ENCODE measurements at places on chromosomes 7 and 10.
A peak's percentile ranks its signal among the peaks of the same experiment; 100 is the strongest.

DNA sequence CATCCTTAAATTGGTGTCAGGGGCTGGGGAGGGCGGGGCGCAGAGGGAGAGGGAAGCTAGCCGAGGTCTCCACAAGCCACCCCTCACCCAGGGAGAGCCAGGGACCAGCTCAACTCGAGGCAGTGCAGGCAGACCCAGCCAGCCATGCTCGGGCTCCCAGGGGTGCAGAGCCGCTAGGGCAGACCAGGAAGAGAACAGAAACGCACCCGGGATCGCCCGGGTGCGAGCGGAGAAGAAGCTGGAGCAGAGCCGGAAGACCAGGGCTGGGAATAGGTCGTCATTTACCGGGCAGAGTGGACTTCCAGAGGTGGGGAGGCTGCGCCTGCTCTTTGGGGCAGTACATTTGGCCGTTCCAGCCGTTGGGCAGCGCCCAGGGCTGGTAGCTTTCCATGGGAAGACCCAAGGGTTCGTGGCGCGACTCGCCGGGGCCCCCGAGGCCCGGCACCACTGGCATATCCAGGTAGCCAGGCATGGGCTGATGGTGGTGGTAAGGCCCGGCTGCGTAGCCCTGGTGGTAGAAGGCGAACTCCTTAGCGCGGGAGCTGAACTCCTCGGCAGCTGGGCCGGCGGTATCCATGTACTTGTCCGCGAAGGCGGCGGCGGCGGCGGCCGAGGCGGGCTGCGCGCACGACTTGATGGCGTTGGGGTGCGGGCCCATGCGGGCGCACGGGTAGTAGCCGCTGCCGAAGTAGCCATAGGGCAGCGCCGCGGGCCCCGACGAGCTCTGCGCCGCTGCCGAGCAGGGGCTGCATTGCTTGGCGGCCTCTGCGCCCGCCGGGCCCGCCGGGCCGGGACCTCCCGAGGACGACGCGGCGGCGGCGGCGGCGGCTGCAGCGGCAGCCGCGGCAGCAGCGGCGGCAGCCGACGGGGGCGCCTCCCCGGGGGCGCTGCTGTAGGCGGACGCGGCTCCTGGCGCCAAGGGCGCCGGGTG is 755 bp downstream of the HOXA13 start:
- DNase-seq = no peak

- no peak for DNase-seq
Observed at GRCh38 chr7:2795906-2796305, 48.2 kb downstream of the GNA12 start.

GRCh38 chr10:470339-471003 is 219.0 kb downstream of the DIP2C start:
- no peak for DNase-seq

DNA sequence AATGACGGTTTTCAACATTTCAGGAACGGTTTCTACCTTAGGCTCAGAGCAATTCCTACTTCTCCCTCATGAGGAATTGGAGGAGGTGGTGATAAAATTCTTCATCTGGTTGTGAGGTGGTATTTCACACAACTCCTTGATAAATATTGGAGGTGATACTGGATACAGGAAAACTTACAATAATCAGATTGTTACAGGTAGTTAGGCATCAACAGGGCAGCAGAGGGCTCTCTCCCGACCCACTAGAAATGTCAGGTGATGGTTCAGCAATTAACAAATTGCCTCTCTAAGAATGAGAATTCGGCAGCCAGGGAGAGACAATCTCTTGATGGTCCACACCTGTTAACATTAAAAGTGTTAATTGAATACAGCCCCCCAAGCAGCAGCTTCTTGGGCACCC is 22.6 kb downstream of the ZNF786 start:
- DNase-seq = no peak

- DNase-seq = no peak
Observed at GRCh38 chr7:69696054-69696591, 97.8 kb downstream of the AUTS2 start.

DNA sequence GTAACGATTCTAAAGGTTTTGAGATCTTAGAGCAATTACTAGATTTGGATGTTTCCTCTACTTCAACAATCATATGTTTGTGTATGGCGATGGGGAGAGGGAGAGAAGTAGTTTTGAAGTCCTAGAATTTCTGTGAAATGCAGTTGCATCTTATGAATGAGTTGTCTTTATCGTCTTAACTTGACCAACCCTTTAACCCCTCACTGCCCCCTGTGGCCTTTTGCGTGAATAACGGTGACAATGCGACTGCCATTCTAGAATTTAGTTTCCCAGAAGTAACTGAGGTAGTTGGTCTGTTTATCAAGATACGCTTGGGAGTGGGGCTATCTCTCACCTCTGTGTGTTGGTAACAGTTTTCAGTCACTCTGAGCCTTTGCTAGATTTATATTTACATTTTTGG is 204.6 kb downstream of the HDAC9 start:
- DNase-seq = no peak

- DNase-seq = peak; percentile 97
Observed at GRCh38 chr10:104109908-104110662, 11.9 kb upstream of the SFR1 start.

DNA sequence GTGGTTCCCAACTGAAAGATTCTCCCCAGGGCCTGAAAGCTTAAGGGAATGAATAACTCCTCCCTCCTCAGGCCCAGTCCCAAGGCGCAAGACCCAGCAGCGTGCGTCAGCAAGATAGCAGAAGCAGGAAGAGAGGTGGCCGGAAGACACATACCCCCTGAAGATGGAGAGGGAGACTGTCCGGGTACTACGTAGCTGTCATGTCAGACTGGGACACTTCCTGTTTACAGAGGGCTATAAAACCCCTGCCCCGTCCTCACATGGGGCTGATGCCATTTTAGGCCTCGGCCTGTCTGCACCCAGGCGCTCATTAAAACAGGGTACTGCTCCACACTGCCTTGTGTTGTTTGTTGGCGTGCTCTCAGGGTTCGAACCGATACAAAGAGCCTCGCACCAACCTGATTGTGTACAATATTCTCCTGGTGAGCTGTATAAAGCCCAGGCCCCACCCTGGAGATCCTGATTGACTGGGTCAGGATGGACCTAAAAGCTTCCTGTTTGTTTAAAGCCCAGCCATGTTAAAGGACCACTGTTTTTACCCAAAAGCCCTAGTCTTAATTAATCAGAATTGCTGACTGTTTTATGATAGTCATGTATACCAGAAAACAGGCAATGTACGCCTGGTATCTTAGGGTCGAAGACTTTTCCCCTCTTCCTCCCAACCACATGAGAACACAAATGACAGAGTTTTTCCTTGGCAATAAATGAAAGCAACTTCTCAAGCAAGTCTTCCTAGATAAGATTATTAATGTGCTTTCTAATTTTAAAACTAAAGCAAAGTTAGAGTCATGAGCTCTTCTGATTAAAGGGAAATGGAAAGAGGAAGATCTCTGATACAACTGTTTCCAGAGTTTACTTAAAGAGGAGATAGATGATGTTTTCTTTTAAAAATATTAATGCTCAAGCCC is 251.5 kb downstream of the DOCK4 start:
- no peak for DNase-seq

GRCh38 chr10:128268015-128268722 is 141.9 kb upstream of the MKI67 start:
- DNase-seq = no peak

- DNase-seq = no peak
Observed at GRCh38 chr7:5702876-5703571, 78.4 kb downstream of the RNF216 start.

DNA sequence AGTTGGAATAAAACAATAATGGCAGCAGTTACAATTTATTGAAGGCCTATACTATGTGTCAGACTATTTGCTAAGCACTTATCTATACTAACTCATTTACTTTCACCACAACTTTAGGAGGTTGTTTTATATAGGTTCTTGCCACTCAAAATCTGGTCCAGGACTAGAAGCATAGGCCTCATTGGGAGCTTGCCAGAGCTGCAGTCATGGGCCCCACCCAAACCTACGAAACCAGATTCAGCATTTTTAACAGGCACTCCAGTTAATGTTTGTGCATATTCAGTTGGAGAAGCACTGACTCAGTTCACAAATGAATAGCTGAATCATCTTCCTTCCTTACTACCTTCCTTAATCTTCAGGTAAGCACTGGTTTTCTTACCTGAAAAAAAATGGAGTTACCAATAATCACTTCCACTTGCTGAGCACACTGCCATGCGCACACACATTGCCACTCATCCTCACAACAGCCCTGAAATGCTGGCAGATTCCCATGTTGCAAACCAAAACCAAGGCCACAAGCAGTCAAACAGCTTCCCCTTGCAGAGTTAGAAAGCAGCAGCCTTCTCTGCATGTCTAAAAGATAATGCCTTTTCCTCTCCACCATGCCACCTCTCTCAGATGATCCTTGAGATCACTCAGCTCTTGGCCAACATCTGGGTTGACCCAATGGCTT is 122.4 kb downstream of the SLC16A9 start:
- DNase-seq = peak; percentile 92

DNA sequence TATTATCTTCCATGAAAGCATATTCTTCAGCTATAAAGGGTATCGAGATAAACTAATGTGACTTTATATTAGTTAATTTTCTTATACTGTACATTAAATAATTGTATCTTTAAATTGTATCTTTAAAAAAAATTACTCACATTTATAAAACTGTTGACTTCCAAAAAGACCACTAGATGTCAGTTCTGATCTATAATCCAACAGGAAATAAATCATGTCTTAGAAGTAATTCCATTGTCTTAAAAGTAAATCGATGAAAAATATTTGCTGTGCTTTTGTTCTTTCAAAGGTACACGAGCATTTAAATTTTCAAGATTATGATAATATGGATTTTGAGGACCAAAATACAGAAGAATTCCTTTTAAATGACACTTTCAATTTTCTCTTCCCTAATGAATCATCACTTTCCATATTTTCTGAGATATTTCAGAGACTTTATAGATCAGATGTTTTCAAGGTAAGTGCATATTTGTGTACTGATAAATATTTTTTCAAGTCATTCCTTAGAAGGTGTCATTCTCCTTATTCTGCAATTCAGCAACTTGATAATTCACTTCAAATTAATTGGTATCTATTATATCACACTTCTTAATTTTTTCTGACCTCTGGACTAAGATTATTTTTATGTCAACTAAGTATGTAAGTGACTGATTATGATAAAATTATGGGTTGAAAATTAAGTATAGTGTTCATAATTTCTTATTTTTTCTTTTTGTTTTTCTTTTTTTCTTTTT is 138.5 kb downstream of the CPED1 start:
- no peak for DNase-seq

- no peak for DNase-seq
Observed at GRCh38 chr7:86598721-86599120, 45.0 kb upstream of the GRM3 start.

DNA sequence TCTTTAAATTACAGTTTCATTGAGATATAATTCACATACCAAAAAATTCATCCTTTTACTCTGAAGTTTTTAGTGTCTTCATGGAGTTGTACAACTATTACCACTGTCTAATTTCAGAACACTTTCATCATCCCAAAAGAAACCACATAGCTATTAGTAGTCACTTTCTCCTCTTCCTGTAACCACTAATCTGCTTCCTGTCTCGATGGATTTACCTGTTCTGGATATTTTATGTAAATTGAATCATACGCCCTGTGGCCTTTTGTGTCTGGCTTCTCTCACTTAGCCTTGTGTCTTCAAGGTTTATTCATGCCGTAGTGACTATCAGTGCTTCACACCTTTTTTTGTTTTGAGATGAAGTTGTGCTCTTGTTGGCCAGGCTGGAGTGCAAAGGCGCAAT is 135.5 kb downstream of the DOCK1 start:
- DNase-seq = peak; percentile 43

- DNase-seq = no peak
Observed at GRCh38 chr7:12291870-12292269, 80.8 kb downstream of the TMEM106B start.

DNA sequence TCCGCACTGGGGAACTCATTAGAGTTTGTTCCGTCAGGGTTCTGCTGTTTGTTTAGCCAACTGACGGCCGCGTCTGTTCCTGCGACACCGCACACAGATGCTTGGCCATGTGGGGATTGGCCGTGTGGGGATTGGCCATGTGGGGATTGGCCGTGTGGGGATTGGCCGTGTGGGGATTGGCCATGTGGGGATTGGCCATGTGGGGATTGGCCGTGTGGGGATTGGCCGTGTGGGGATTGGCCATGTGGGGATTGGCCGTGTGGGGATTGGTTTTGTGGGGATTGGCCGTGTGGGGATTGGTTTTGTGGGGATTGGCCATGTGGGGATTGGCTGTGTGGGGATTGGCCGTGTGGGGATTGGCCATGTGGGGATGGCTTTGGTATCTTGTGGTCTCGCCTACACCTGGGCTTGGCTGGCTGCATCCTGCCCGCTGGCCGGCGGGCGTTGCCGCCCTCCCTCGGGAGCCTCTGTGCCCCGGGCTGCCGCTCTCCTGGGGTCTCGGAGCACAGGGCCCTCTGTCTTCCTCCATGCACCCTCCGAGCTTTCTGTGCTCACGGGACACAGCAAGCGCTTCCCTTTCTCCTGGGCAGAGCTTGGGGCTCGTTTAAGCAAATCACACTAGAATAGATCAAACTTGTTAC is 62.5 kb downstream of the NKX6-2 start:
- DNase-seq = no peak

DNA sequence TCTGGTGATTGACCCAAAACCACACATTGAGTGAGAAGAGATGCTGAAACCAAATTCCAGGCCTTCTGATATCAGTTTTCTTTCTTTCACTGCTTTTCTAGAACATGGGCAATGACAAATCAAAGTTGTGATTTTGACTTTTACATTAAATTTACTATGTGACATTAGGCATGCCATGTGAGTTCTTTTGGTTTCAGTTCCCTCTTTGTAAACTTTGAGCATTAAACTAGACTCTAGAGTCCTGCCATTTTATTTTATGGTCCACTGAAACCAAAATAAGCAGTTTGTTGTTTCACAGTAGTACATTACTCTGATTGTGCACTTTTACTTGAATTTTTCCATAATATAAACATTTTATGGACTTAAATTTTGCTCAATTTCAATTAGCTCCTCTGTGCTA is 381.1 kb upstream of the SEMA3D start:
- no peak for DNase-seq

GRCh38 chr7:73723813-73724212 is 4.3 kb upstream of the STX1A start:
- no peak for DNase-seq

DNA sequence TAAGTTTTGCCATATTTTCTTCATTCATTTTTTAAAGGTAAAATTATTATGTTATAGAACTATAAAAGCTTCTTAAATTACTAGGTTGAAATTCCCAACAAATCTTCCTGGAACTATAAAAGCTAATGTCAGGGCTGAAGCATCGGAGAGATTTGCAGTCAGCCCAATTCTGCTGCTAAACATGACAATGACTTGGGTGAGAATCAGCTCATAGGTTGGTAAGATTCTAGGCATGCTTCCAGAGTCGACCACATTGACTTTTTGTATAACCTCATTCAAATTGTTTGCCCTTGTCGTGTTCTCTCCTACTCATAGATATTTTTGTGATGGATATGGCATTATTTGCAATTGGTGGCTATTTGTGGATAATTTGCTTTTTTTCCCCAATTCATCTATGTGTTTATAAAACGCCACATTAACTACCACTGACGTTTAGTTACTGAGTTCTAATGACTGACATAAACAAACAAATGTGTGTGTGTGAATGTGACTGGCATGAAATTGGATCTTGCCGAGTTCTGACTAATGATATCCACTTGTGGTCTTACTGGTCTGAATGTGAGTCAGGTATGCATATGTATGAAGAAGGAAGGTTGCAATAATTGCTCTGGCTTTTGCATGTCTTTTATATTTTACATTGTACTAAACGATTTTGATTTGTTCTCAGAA is 579.8 kb downstream of the PARD3 start:
- DNase-seq = peak; percentile 29
